ENCODE measurements at places on chromosomes 4 and X.

GRCh38 chrX:123771449-123772064, 38.7 kb upstream of the THOC2 start:
- no peak overlapping the region for H3K27ac ChIP-seq
- no peaks in the 10 kb centered on the region for H3K27me3 ChIP-seq
- no peak for DNase-seq
- no peak overlapping the region for H3K4me3 ChIP-seq

- no peak overlapping the region for H3K27ac ChIP-seq
- no peaks in the 10 kb centered on the region for H3K27me3 ChIP-seq
- H3K4me3 ChIP-seq: no peak overlapping the region
- H3K4me1 ChIP-seq: peaks cover 28% of the 10 kb centered on the region
- DNase-seq: no peak
- no peaks in the 10 kb centered on the region for H3K36me3 ChIP-seq
Measured at GRCh38 chr4:85571008-85571407, 96.1 kb downstream of the ARHGAP24 start.

GRCh38 chrX:96987228-96987627, 103.5 kb downstream of the RPA4 start:
- H3K27ac ChIP-seq: no peak overlapping the region
- no peak overlapping the region for H3K4me3 ChIP-seq
- no peaks in the 10 kb centered on the region for H3K27me3 ChIP-seq

DNA sequence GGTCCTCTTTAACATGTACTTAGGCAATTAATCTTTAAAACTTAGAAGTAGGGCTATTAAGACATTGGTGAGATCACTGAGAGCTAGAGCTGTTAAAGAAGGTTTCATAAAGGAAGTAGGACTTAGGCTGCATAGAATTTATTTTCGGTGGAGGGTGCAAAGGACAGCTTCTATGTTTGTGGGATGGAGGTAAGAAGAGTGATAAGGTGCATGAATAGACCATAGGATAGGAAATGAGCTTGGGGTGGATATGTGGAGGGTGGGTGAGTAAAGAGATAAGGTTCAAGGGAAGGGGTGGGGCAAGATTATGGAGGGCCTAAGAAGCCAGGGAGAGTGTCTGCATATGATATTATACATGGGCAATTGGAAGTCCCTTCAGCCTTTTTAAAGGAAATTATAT, 15.9 kb downstream of the RTL9 start:
- no peak overlapping the region for H3K4me3 ChIP-seq
- no peaks in the 10 kb centered on the region for H3K27me3 ChIP-seq
- no peak overlapping the region for H3K27ac ChIP-seq
- H3K36me3 ChIP-seq: no peaks in the 10 kb centered on the region
- H3K4me1 ChIP-seq: no peaks in the 10 kb centered on the region

DNA sequence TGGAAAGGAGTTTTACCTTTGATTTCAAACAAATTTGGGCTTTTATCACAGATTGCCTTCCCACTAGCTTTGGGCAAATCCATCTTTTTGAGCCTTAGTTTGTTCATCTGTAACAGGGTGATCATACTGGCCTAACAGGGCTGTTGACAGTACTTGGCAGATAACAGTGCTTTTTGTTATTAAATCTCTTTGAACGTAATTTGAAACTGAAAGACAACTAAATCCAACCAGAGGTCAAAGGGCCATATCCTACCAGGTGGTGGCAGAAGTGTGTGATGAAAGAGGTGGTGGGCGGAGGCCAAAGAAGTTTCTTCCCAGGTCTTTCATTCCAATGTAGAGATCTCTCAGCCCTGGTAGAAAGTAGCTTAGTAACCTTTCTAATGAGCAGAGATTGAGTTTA, 35.2 kb upstream of the TADA2B start:
- peaks cover 71% of the 10 kb centered on the region for H3K36me3 ChIP-seq
- no peak overlapping the region for H3K4me3 ChIP-seq
- no peaks in the 10 kb centered on the region for H3K27me3 ChIP-seq
- DNase-seq: no peak
